ENCODE measurements at places on chromosomes 2 and 18. TPM values are rescaled to one million over a fixed set of nuclear protein-coding genes. Genes with fewer than 3 reads are reported as not detected.

Gene INO80C
- total RNA-seq, result 10.2 TPM

Gene ACVR1C
- 12.5 TPM for total RNA-seq

Gene FEV
- total RNA-seq, result not detected

Gene ANKRD62
- not detected for total RNA-seq

Gene CRYGD
- not detected for total RNA-seq

Gene TUBA3E
- not detected for total RNA-seq

Gene SLC8A1
- 17.5 TPM for total RNA-seq

Gene SERPINB13
- total RNA-seq, result not detected

Gene FN1
- 89.6 TPM for total RNA-seq

Gene NLRC4
- 8.9 TPM for total RNA-seq

Gene PTPRM
- 64.8 TPM for total RNA-seq

Gene MC2R
- not detected for total RNA-seq

Gene CYP27C1
- not detected for total RNA-seq

Gene CLEC4F
- not detected for total RNA-seq

Gene EMILIN2
- total RNA-seq, result 56.4 TPM

Gene NPPC
- total RNA-seq, result not detected

Gene SERPINB2
- 0.50 TPM for total RNA-seq

Gene MC4R
- total RNA-seq, result not detected

Gene UCN
- 4.9 TPM for total RNA-seq

Gene ENOSF1
- 104 TPM for total RNA-seq

All from omental fat pad (tissue), 4 donors.